ENCODE measurements at places on chromosomes 5 and 9.

DNA sequence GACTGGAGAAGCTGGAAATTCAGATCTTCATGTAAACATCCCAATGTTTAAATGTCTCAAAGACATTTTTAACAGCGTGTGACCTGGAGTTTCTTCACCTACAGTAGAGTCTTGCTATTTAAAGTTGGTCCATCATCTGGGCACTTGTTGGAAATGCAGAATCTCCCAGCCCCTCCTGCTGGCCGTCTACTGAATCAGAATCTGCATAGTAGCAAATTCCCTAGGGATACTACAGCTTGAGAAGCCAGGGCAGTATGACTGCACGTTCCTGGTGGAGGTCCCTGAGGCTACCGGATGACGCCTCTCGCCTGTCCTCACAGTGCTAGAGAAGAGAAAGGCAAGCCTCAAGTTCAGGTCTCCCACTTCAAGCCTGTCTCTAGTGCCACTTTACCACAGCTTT, 15.7 kb downstream of the SAP30L start:
- no peak for DNase-seq

DNA sequence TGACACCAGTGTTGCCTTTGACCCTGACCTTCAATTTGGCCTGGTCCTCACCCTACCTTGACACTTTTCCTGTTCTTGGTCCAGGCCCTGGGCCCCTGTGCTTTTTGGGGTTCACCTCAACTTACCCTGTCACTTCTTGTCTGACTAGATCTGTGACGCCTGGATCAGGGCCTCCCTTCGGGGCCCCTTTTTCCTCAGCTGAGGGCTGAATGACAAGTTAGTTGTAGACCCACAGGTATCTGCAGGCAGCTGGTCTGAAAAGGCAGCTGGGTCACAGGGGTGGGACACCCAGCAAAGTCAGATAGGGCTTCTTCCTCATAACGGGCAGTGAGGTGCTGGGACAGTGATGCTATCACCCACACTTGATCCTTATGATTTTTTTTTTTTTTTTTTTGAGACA, 10.0 kb upstream of the MYORG start:
- DNase-seq, result no peak

GRCh38 chr5:54570916-54571315, 53.4 kb downstream of the SNX18 start:
- peak; percentile 33 for DNase-seq

DNA sequence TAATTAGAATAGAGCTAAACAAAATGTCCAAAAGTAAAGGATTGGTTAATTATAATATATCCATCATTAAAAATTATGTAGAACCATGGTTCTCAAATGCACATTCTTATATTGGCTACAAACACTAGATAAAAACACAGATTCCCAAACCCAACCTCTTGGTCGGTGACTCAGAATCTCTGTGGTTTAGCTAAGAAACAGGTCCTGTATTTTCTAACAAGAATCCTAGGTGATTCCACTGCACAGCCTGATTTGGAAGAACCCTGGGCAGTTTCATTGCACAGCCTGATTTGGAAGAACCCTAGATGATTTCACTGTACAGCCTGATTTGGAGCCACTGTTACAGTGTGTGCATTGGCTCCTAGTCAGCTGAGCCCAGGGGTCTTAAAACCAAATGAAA, 67.9 kb downstream of the KIAA1958 start:
- DNase-seq, result no peak

DNA sequence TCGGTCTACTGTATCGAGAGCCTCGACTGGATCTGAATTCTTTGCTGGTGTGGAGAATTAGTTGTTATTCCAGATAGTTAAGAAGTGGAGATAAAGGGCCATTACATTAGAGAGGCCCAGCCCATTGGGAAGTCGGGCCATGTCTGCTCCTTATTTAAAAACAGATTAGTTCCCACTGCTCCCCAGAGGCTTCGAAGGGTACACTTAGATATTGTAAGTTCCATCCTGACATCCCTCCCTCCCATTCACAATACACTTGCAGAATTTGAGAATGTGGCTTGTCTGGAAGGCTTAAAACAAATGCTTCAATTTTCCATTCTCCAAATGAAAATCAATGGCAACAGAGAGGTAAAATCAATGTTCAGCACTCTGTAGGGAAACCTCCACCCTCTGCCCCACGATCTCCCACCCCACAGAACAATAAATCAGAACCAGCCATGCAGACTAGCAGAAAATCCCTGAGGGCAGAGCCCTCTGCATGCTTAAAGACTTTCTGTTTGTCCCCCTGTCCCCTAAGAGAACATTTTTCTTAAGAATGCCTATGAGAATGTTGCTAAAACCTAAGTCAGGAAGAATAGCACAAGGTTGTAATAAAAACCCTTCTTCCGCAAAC, 364.1 kb downstream of the SPOCK1 start:
- no peak for DNase-seq

DNA sequence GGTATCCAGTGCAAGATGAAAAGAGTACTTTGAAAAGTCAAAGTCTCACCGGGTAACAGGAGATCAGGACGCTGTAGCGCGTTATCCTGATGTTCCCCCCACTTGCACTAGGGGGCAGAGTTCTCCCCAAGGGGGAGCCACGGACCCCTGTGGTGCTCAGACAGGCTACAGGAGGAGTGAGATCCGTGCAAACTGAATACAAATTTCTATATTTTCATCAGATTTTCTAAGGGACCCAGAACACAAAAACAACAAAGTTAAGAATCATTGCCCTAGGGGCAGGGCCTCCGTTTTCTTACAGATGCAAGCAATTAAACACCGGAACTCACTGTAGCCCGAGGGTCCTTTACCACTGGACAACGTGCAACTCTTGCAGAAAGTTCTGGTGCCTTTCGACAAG, 2.0 kb downstream of the MYO10 start:
- DNase-seq, result peak; percentile 54

DNA sequence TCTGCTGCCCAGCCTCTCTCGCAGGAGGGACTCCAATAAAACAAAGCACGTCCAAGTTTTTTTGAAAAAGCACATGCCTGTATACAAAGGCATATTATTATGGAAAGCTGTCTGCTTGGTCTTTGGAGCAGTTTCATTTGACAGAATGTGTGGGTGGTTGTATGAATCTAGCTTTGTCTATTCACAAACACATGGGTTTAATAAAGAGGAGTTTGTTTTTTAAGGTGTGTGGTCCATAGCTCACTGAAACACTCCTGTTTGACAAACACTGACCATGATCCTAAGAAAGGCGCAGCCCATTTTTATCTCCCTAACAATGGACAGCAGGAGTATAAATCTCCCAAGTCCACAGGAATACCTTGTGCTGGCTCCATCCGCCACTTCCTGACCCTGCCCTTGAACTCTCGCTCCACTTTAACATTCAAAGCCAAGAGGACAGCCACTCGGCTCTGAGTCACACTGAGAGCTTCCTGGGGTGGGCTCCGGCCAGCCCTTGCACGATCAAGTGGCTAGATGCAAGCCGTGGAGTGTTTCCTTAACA, 371.9 kb downstream of the EBF1 start:
- no peak for DNase-seq

- DNase-seq, result no peak
Observed at GRCh38 chr5:17411436-17412402, 86.3 kb upstream of the TAF11L2 start.

DNA sequence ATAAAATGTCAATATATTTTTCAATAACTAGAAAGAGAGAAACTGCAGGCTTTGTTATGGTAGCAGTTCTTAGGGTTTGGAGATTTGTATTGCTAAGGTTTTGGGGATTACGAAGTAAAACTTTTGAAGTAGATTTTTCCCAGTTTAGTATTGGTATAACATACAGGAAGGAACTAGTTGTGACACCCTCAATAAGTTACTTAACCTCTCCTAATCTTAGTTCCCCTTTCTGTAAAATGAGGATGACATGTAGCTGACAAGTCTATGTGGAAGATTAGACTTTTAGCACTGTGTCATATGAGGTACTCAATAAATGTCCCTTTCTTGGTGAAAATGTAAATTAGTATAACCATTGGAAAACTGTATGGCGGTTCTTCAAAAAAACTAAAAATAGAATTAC, 73.4 kb upstream of the ATG10 start:
- DNase-seq, result no peak

- DNase-seq, result no peak
Observed at GRCh38 chr9:113215132-113215531, 5.9 kb downstream of the FKBP15 start.
